Stimulated activated CD4-positive, alpha-beta T cell treated with anti-CD3 and anti-CD28 coated beads, Interleukin-4, amount 100 ng/mL, for 4 hours (primary cell): ENCODE measurements at places on chromosomes 2 and 18.

GRCh38 chr2:228556717-228557116 is 375.2 kb upstream of the SPHKAP start:
- DNase-seq: no peak

- DNase-seq: no peak
These were observed 266.8 kb downstream of the CELF4 start for GRCh38 chr18:37298816-37299215.

DNA sequence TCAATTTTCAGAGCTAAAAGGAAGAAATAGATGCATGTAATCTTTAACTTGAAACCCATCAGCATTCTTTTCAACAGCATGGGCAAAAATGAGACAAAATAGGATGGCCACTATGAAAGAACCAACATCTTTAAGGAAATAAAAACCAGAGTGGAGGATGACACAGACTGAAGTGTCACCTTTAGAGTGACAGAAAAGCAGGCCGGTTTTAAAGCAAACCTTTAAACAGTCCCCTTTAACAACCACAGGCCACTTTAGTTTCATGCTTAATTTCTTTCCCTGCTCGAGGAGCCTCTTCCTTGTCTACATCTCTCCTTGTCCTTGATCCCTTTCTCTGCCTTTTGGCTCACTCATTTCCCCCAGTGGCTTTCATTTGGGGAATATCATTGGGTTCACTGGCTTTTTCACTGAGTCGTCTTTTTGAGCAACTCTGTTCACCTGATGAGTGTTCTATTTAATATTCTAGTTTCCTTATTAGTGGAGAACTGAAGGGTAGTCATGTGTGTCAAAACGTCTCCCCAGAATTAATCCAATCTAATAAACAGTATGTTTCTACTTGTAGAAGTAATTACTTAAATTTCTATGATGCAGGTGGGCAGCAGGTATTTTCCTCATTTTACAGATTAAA is 72.5 kb downstream of the DOCK10 start:
- no peak for DNase-seq

GRCh38 chr18:39531659-39532058 is 1966.1 kb upstream of the CELF4 start:
- DNase-seq: no peak

GRCh38 chr18:72375618-72376017 is 168.5 kb downstream of the CBLN2 start:
- no peak for DNase-seq

- DNase-seq: no peak
These were observed 39.6 kb downstream of the HS1BP3 start for GRCh38 chr2:20611077-20611843.

DNA sequence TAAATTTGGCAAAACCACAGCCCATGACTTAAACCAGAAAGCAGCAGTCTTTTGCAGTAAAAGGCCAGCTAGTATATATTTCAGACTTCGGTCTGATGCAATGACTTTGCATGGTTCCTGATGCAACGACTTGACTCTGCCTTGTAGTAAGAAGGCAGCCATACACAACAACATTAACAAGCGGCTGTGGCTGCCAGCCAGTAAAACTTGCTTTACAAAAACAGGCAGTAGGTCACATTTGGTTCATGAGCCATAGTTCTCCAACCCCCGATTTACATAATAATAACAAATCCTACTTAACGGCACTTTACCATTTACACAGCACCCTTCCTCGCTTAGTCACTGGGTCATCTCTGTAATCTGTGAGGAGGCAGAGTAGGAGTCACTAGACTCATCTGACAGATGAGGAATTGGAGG is 410.3 kb downstream of the LRATD1 start:
- no peak for DNase-seq

- no peak for DNase-seq
These were observed 323.7 kb downstream of the LRRTM1 start for GRCh38 chr2:79980816-79981215.

DNA sequence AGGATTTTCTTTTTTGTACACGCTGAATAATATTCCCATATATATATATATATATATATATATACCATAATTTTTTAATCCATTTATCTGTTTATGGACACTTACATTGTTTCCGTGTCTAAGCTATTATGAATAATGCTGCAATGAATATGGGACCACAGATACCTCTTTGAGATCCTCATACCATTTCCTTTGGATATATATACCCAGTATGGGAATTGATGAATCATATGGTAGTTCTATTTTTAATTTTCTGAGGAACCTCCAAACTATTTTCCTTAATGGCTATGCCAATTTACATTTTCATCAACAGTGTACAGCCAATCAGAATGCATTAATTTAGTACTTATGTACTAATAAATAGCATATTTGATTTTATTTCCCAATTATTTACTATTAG is 53.1 kb downstream of the MERTK start:
- DNase-seq: no peak

DNA sequence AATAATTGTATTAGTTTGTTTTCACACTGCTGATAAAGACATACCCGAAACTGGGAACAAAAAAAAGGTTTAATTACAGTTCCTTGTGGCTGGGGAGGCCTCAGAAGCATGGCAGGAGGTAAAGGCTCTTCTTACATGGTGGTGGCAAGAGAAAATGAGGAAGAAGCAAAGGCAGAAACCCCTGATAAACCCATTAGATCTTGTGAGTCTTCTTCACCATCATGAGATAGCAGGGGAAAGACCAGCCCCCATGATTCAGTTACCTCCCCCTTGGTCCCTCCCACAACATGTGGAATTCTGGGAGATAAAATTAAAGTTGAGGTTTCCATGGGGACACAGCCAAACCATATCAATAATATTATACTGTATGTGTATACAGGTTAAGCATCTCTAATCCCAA is 73.3 kb upstream of the CABLES1 start:
- no peak for DNase-seq

DNA sequence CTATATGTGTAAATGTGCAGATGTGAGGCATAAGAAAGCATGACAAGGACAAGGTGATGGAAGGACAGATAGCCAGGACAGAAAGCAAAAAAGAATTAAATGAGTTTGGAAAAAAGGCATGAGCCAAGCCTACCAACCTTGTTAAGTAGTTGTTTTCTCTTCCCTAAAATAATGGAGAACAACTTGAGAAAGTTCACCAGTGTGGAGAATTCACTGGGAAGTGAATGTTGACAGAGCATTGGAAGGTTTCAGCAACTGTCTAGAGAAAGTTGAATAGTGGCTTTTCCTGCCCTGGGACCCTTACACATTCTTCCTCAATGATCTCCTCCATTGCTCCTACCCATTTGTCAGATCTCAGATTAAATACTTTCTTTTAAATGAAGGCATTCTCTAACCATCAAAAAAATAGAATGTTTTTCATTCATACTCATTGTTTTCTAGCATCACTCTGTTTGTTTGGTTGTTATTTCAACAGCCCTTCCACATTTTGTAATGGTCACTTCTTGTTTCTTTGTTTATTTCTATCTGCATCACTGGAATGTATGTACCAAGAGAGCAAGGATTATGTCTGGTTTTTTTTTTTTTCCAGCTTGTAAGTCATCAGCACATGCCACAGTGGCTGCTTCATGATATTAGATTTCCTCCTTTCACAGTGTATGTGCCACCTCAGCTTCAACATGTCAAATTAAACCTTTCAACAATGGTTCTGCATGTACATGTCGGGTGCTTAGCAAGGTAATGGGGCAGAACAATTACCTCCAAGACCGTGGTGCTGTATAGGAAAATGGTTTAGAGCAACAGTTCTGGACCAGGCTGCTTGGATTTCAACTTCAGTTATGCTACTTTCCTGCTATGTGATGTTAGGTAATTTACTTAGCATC is 586.0 kb upstream of the VRK2 start:
- DNase-seq: no peak

DNA sequence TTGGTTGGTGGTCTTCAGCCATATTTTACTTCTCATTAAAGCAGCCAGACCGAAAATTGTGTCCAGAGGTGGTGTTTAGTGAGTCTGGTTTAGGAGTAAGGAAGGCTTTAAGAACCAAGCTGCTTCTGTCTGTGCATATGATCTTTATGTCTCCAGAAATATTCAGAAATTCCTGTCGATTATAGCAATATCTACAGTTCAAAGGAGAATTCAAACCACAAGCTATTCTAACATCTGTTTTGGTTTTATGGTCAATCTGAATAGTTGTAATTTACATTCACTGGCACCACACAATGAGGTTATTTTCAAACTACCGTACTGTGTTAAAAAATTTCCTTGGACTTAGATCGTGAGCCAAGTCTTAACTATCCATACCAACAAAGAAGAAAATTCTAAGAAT is 11.3 kb downstream of the UPP2 start:
- DNase-seq: no peak

DNA sequence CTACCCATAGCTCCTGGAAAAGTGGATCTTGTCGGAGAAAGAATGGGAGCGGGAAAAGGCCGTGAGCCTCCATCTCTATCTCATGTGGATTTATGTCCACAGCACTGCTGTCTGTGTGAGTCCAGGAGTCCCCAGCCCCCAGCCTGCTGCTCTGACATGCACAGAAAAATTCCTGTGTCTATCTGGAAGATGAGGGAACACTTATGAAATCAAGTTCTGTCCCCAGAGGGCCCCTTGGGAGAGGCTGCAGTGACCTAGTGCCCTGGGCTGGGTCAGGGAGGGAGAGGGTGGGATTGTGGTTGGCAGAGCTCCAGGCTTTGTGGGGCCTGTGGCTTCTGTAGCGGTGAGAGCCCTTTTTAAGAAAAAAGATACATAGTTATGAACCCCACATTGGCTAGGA is 37.6 kb downstream of the HJURP start:
- DNase-seq: no peak

- DNase-seq: no peak
These were observed 41.4 kb upstream of the CTDP1 start for GRCh38 chr18:79637921-79638909.

DNA sequence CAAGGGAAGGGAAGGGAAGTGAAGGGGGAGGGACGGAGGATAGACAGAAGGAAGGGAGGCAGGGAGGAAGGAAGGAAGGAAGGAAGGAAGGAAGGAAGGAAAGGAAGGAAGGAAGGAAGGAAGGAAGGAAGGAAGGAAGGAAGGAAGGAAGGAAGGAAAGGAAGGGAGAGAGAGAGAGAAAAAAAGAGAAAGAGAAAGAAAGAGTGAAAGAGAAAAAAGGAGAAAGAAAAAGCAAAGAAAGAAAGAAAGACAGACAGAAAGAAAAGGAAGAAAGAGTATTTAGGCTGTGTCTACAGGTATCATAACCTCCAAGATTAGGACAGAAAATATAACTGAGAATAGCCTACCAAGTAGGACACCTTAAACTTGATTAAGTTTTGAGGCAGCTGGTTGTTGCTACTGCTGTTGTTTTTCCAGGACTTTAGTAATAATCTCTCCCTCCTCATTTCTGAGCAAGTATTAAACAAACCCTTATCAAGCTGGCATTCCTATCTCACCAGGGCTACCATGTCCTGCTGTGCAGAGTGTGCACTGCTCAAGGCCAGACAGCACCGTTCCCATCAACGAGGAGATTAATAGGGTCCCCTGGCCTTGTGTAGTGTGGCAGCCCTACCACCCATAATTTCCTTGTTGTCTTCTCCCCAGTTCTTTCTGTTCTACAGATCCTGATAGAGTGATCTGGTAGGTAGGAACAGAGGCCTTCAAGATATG is 90.5 kb upstream of the FHL2 start:
- DNase-seq: no peak

DNA sequence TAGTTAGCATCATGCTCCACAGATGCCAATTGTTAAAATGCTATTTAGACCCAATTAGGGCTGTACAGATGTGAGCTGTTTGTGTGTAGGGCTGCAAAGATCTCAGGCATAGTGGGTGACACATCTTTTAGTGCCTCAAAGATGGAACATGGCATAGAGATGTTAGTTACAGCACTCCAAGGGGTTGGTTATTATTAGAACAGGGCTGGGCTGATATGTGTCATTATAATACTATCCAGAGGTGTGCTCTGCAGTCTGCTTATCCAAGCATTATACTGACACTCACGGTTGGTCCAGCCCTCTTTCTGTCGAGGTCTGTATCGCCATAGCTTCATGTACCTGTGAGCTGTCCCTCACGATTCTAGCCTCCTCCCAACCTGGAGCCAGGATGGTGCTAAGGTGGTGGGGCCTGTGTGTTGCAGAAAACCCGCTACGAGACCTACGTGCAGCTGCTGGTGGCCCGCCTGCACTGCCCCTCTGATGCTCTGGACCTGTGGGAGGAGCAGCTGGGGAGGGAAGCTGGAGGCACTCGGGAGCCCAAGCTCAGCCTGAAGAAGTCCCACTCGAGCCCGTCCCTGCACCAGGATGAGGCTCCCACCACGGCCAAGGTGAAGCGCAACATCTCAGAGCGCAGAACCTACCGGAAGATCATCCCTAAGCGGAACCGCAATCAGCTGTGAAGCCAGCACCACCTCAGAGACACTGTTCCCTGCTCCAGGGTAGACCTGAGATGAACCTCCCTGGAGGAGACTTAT is 27.1 kb downstream of the PSD4 start:
- no peak for DNase-seq

GRCh38 chr2:186696290-186696689 is 2.4 kb downstream of the FAM171B start:
- DNase-seq: no peak

- no peak for DNase-seq
These were observed 125.9 kb downstream of the ANTXR1 start for GRCh38 chr2:69138793-69139459.

- DNase-seq: peak; percentile 94
These were observed at the start of gene POLE4 for GRCh38 chr2:74958274-74959105. POLE4 (plus strand) TSS chr2:74958643; CDS start chr2:74958680, 37 bp downstream.

DNA sequence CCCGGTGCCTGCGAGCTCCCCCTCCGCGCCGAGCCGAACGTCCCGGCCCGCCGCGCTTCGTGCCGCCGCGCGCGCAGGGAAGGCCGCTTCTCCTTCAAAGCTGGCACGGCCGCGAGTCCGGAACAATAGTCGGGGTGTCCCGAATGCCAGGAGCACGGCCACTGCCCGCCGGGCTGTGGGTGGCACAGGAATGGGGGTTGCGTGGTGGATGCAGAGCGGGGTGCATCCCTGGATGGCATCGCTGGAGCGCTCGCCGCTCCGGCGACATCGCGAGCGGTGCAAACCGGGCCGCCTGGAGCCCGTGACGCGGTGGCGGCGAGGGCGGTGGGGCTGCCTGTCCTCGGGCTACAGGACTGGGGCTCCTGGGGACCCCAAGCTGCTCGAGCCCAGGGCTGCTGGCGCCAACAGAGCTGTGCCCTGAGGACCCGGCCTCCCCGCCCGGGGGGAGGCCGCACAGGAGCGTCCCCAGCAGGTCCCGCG is 1.1 kb upstream of the SATB2 start:
- DNase-seq: no peak

GRCh38 chr18:9210966-9211365 is 74.4 kb downstream of the ANKRD12 start:
- no peak for DNase-seq

GRCh38 chr2:128469875-128470274 is 151.2 kb upstream of the HS6ST1 start:
- no peak for DNase-seq

DNA sequence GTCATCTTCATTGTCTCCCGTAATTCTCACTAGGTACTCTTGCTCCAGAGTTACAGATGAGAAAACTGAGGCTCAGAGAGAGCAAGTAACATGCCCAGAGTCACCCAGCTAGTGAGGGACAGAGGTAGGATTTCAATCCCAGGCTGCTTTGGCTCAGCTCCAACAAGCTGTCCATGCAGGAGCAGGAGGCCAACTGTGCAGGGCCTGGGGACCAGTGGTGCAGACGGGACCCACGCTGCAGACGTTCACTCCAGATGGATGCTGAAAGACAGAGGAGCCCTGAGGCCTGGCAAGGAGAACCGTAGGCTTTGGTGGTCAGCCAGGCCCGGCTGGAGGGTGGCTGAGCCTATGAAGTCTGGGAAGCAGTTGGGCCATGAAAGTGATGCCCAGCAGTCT is 102.6 kb downstream of the MCFD2 start:
- DNase-seq: no peak

- DNase-seq: no peak
These were observed 20.9 kb upstream of the LMAN1 start for GRCh38 chr18:59379772-59380522.
